ENCODE measurements at places on chromosomes 5 and 9.

GRCh38 chr5:124342584-124342983, 403.9 kb downstream of the ZNF608 start:
- no peak for DNase-seq

DNA sequence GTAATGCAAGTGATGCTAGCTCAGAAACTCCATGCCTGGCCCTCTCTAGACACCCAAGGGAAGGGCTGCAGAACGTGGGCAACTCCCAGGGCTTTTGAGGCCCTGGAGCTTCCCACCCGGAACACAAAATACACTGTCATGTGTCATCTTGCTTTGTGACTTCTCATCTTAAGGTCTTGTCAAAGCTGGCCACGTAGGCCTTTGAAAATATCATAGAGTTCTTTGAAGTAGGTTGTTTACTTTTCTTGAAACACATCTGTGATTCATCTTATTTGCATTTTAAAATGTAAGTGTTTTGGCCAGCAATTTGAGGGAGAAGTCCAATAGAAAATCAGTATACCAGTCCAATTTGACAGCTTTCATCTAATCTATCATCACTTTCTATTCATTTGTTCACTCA, 40.2 kb upstream of the PALM2AKAP2 start:
- no peak for DNase-seq

GRCh38 chr9:76181020-76181641, 213.1 kb downstream of the RFK start:
- no peak for DNase-seq

DNA sequence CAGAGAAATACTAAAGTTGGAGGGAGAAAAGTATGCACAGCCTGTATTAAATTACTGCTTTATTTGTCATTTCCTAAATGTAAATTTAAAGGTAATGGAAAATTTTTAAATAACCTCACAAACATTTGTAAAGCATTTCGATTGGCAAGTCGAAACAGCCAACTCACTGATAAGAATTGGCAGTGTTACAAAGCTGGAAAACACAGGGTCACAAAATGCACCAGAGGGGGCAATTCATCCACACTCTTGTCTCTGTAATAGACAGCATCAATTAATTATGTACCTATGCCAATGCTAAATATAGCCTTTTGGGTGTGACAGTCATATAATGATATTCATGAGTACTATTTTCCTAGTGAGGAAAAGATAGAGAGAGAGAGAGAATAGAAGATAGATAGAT, 140.6 kb upstream of the PRLR start:
- DNase-seq, result no peak

- DNase-seq, result no peak
These were observed 1.4 kb downstream of the TMEFF1 start for GRCh38 chr9:100474082-100474923.

- no peak for DNase-seq
These were observed 11.2 kb downstream of the ANKS6 start for GRCh38 chr9:98784831-98785806.

DNA sequence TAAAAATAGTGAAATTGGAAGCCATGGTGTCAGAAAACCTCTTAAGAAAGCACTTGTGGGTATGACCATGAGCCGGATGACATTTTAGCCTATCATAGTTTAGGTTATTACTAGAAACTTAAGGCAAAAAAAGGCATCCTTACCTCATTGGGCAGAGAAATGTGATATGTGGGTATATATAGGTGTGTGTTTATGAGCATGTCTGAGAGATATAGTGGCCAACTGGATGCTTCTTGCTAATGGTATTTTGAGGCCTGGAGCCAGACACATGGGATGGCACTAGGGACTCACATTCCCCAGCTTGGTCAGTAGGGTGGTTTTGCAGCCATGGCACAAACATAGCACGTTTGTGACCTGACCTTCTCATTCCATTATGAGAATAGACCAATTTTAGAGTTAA, 295.6 kb upstream of the MEF2C start:
- DNase-seq, result no peak

DNA sequence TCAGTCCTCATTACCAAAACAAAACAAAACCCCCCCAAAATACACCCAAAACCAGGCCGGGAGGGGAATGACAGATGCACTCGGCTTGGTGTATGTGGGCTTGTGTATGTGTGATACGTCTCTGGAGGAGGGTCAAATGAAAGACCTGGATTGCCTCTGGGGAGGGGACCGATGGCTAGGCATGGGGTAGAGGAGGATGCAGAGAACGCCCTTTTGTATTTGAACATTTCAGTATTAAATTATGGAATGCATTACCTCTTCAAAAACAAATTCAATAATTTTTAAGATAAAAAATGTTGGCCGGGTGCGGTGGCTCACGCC, 61.4 kb downstream of the LMX1B start:
- no peak for DNase-seq

DNA sequence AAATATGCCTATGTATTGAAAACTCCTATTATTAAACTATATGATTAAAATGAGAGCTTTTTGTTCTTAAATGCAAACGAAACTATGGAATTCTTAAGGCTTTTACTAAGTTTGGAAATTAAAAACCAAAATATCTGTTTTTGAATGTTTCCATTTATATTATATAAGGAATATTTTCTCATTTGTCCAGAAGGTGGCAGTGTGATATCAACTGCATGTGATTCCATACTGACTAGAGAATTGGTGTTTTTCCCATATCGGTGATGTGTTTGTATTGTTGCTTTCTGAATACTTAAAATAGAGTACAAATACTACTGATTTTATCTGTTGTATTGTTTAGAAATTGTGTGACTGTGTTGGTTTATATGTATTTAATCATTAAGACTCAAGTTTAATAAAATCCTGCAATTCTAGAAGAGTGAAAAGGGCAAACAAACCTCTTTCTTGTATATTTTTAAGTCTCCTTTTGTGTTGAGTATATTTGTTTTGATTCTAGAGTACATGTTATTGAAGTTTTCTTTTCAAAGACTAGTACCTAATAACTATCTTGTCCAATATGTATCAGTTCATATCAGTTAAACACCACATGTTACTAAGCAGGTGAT, 320.8 kb downstream of the CCDC171 start:
- no peak for DNase-seq

DNA sequence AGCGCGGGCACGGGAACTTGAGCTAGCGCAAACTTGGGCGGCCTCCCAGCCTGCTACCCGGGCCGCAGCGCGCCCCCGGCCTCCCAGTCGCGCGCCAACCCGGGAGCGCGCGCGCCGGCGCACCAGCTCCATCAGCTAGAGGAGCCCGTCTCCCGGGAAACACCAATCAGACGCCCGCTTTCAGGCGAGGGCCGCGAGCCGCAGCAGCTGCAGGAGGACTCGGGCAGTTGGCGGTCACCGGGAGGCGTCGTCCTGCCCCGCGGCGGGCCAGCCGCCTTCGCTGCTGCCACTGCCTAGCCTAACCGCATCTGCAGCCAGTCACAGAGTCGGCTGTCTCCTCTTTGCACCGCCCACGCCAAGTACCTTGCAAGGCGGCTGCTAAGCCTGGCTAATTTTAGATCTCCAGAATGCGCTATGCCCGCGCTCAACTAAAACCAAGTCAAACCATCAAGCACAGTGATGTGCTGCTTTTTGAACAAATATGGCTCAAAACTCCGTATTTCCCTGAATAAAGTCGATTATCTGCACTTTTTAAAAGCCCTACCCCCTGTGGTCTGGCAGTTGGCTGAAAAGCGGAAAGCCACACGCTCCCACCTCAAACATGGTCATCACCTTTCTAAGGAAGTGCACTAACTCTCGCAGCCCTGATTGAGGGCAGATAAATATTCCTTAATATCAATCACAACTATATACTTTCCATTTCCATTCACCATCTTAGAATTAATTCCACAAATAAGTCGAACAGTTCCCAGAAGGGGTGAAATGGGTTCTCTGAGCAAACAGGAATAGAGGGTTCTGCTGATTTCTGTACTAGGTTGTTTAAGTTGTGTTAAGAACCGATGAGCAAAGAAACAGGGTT, 221.8 kb downstream of the MEF2C start:
- peak; percentile 39 for DNase-seq

DNA sequence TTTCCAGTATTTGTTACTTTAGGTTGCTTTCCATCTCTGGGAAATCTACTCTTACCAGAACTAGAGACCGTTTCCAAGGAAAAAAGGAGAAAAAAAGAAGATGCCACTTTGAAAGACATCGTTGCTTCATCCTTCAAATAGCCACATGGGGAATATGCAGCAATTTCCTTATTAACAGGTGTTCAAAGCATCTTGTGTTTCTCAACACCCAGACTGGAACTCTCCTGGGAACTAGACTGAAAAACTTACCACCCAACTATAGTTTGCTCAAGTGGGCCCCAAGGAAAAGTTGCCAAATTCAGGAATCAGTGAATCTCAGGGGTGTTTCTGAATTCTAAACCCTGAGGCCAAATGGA, 80.0 kb upstream of the JAK2 start:
- no peak for DNase-seq

- DNase-seq, result no peak
These were observed 1.2 kb upstream of the MSANTD3 start for GRCh38 chr9:100425758-100426157.

DNA sequence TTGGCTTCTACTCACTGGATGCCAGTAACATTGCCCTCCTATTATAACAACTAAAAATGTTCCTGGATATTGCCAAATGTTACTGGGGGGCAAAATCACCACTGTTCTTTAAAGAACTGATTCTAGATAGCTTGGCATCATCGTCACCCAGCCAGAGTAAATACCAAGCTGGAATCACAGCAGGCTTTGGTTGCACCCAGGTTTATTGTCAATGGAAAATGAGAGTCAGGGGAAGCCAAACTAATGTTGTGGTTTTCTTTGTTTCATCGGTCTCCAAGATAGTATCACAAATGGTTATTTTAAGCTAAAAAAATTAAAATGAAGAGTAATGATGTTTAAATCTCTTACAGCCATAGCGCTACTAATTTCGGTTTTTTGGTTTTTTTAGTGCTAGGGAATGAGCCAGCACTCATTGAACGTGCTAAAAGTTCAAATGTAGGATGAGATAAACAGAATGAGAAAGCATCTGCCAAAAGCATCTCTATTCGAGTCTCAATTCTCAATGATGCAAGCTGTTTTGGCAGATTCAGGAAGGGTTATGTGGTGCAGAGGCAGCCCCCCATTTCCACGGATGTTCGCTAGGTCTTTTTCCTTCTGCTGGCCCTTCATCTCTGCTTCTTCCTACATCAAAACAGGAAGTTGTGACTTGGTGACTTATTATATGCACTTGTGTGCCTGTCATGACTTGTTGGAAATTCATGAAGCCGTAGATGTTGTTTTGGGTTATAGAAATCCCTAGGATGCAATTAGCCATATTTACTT, 558.0 kb downstream of the EBF1 start:
- no peak for DNase-seq

- DNase-seq, result no peak
These were observed 139.2 kb downstream of the PBX3 start for GRCh38 chr9:125886365-125886764.

GRCh38 chr9:124062172-124062571, 50.6 kb downstream of the LHX2 start:
- no peak for DNase-seq

DNA sequence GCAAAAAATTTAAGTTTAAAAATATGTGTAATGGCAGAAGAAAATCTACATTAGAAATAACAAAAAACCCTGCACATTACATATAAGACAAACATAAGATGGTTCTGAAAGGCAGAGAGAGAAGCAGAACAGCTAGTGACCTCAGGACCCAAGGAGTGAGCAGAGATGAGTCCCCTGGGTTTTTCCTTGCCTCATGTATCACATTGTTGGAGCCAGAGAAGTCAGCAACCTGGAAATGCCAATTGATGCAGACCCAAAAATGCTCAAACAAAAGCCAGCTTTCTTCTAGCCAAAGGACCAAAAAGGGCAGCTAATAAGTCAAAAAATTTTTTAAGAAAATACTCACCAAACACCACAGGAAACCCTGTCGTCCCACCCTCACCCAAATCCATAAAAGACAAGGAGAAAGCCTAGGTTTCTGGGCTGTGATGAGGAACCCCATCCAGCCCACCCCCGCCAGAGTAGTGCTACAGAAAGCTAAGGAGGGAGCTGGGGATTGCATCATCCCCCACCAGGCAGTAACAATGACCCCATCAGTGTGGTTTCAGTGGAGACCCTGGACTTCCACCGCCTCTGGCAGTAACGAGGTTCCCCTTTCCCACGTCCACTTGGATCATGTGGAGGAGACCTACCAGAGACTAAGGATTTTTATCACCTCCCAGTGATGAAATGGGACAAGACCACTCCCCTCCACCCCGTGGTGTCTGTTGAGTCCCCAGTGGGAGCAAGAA, 17.6 kb downstream of the DENND1A start:
- no peak for DNase-seq

DNA sequence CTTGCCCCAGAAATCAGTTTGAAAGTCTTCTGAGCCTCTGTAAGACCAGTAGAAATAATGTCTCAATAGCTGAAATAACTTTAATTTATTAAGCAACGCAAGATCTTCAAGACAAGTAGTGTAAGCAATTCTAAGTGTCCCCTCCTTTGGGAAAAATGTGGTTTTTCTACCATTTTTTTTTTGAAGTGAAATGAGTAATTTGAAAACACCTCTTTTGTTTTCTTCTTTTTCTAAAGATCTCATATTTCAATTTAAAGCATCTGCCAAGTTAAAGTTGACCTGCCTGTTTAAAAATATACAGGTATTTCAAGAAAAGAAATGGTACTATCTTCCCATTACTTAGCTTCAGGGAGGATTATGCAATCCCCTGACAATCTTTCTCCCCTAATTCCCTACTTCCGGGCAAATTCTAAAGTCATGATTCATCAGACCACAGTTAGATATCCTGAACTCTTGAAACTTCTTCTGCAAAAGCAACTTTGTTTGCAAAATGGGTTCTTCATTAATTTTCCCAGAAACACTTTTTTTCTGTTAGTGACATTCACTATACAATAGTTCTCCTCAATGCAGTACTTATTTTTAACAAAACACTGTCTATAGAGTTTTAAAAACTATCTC, 7.8 kb upstream of the ANXA1 start:
- DNase-seq, result no peak

DNA sequence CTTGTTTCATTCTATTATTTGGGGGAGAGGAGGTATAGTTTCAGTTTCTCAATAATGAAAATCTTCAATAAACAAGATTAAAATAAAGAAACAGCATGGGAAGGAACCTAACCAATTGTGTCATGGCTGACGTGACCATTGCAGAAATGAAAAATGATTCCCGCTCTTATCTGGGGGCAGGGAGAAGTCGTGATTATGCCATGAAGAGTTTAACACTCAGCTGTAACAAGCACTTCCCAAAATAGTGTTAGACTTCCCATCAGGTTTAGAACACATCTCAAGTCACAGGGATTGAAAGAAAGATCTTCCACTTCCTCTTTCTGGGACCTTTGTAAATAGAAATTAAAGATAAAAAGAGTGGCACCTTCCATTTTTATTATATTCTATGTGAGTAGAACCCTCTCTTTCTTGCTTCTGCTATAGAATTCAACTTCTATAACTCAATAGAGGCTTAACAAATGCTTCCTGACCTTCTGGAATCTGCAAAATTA, 122.2 kb downstream of the TRPM6 start:
- no peak for DNase-seq

GRCh38 chr9:109315480-109316206, 5.2 kb downstream of the EPB41L4B start:
- no peak for DNase-seq

- DNase-seq, result no peak
These were observed 44.3 kb upstream of the SLC12A7 start for GRCh38 chr5:1156033-1156753.

GRCh38 chr5:32027093-32027716, 146.9 kb downstream of the GOLPH3 start:
- DNase-seq, result no peak

GRCh38 chr5:142686968-142687367, 1.1 kb upstream of the FGF1 start:
- DNase-seq, result no peak

All from CD4-positive, CD25-positive, alpha-beta regulatory T cell (primary cell).